Anterior cingulate cortex (tissue), 58 donors: ENCODE measurements at places on chromosomes 7 and 10.
A peak's percentile ranks its signal among the peaks of the same experiment; 100 is the strongest.

DNA sequence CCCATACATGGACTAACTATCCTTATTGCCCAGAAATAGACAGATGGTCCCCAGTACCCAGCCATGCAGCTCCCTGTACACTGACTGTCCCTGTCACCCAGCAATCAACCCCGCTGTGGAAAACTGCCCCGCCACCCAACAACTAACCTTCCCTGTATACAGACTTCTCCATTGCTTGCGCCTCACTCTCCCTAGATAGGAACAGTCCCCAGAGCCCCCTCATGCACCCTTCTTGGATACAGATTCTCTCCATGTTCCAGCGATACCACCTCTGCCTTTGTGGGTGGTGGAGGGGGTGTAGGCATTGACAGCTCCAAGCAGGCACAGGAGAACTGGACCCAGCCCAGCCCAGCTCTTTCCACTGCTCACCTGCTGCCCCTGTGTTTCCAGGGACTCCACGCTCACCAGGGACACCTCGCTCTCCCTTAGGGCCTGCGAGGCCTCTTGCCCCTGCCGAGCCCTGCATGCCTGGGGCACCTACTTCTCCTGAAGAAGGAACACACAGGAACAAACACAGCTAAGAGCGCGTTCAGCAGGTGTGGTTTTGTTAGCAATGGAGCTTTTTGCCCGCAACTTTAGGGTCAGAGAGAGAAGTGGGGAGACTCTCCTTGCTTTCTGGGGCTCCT lies 7.2 kb downstream of the SFTPD start:
- no peak for DNase-seq

DNA sequence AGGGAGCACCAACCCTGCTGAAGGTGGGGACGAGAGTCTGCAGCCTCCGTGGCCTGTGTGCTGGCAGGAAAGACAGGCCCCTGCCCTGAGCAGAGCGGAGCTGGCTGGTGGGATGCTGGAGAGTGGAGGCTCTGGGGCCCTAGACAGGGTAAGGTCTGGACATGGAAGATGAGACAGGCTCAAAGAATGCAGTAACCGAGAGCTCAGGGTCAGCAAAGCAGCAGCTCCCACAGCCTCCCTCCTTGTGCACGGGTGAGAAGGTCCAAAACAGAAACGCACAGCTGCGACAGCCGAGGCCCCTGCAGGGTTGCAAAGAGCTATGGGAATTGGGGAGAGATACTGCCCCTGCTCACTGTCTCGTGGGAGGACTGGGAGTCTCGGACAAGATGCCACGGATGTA lies 80.5 kb downstream of the TNS3 start:
- no peak for DNase-seq

GRCh38 chr7:1974290-1975101 lies 258.2 kb downstream of the MAD1L1 start:
- no peak for DNase-seq

GRCh38 chr7:21996641-21997040 lies 50.9 kb upstream of the CDCA7L start:
- no peak for DNase-seq

- peak; percentile 69 for DNase-seq
These were observed 71.2 kb upstream of the EFCAB10 start for GRCh38 chr7:105652359-105652993.

- no peak for DNase-seq
These were observed 5.2 kb upstream of the APBB1IP start for GRCh38 chr10:26432938-26433337.

DNA sequence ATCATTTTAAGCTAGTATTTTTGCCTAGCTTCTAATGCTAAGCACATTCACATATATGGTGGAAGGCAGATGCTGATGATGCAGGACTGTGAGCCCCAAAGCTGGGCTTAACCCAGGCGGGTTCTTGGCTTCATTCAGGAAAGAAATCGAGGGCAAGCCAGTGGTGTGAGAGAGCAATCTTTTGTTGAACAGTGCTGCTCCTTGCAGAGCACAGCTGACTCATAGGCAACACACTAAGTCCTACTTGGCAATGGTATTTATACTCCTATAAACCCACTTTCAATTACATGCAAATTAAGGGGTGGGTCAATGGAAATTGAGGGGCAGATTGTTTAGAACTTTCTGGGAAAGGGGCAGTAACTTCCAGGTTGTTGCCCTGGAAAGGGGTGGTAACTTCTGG lies 42.0 kb upstream of the CELF2 start:
- DNase-seq, result no peak

DNA sequence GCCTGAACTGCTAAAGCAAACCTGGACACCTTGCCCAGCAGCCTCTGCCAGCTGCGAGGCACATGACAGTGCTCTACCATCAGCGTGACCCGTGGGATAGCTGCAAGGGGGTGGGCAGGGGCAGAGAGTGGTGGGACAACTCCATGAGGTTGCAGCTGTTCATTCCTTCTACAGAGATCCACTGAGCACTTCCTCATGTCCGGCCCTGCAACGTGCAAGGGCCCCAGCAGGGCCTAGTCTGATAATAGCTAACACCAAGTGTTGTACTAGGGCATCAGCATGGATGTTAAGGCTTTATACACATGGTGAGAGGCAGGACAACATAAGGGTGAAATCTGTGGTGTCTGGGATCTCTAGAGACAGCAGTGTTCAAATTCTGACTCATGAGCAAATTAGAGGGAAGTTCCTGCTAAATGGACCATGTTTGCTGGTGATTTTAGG lies 14.3 kb downstream of the NOD1 start:
- DNase-seq, result no peak
